Left cardiac atrium (tissue), 4 donors: ENCODE measurements at places on chromosomes 6 and 20. TPM values are rescaled to one million over a fixed set of nuclear protein-coding genes. Genes with fewer than 3 reads are reported as not detected.

- peak; percentile 44 for DNase-seq
Observed at GRCh38 chr6:26216359-26216885, 129.2 kb downstream of the HFE start.

BEND3 gene
- total RNA-seq = 2.0 TPM

GRCh38 chr6:73342174-73342573 lies 11.9 kb downstream of the DPPA5 start:
- DNase-seq = no peak

DNA sequence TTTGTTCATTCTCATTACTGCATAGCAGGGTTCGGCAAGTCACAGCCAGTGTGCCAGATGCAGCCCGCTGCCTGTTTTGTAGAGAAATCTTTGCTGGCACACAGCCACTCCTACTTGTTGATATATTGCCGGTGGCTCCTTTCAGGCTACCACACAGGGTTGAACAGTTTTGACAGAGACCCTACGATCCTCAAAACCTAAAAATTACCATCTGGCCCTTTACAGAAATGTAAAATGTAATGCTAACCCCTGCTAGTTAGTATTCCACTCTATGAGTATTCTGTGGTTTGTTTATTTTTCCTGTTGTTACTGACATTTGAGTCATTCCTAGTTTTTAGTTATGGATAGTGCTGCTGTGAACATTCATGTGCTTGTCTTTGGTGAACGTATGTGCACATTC lies 11.5 kb downstream of the DHX35 start:
- peak; percentile 48 for DNase-seq

SALL4 gene
- total RNA-seq = 0.09 TPM

TPBG gene
- total RNA-seq = 9.8 TPM

FRK gene
- total RNA-seq = 4.8 TPM

GPLD1 gene
- 1.9 TPM for total RNA-seq

GRCh38 chr20:3101737-3102574 lies 17.4 kb upstream of the AVP start:
- DNase-seq = no peak

DNA sequence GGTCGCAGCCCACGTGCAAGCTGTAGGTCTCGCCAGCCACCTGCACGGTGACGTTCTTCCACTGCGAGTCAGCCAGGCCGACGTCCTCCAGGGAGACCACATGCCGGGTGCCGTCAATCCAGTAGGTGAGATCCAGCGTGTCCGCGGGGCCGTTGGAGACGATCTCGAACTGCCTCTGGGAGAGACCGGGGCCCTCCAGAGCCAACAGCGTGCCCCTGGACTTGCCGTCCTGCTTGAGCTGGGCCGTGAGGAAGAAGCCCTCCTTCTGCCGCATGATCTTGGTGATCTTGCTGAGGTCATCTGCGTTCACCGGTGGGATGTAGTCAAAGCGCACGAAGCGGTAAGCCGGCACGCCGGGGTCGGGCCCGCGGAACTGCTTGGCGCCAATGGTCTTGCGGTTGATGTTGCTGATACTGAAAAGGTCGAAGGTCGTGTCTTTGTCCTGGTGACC lies 5.1 kb downstream of the THBS2 start:
- DNase-seq = no peak

TMEM244 gene
- total RNA-seq = not detected

SLC25A27 gene
- 16.2 TPM for total RNA-seq

DNA sequence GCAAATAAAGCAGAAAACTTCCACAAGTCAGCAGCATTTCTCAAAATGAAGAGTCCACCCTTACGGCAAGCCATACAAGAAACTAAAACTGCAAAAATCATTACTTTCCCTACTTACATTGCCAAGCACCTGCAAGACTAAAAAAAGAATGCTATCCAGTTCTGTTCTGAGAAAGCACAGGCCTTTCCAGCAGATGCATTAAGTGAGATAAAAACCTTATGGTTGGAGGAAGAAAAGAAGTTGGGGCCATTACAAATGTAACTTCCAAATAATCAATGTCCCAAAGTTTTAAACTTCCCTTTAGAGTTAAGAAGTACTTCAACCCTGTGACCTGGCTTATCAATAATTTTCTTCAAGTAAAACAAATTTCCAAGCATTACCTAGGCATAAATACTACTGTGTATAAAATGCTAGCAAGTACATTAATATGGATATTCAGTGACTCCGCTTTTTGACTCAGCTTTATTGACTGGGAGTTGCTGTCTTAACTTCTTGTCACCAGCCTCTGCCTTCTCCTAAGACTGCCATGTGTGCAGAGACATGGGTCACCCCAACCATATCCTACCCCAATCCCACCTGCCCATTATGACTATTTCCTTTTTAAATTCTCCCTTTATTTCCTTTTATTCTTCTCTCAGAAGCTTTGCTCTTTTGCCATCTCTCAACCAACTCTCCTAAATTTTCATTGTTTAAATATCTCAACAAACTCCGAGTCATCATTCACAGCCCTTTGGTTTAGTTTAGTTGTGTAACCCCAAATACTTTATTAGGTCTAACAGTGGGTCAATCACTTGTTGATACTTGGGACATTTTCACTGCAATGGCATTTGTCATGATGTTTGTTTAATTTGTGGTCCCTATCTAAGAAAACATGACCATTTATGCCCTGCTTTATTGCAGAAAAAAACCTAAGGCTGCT lies 49.7 kb downstream of the SLC22A23 start:
- DNase-seq = no peak

ADGB gene
- not detected for total RNA-seq

DNA sequence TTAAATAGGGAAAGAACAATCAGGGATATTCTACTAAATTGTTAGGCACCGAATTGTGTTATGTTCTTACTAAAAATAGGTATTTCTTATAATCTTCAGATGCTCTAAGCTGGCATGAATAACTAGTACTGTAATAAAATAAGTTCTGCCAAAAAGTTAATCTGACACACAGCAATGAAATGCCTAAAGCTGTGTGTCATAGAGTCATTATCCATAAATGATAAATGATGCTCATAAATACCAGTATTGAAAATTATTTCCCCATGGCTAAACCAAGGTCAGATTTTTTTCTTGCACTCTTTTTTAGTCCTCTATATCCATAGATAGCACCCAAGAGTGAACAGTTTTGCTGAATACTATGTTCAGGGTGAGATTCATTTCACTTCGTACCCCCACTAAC lies 11.7 kb upstream of the PRIM2 start:
- DNase-seq = no peak

FAM209B gene
- total RNA-seq = not detected

FERMT1 gene
- total RNA-seq = 1.1 TPM

GRCh38 chr6:12417191-12417590 lies 127.0 kb downstream of the EDN1 start:
- DNase-seq = no peak

GRCh38 chr20:47027042-47027441 lies 132.4 kb downstream of the EYA2 start:
- DNase-seq = no peak

SIGLEC1 gene
- 23.9 TPM for total RNA-seq

GRCh38 chr6:87164004-87164403 lies 8.6 kb downstream of the ZNF292 start:
- DNase-seq = no peak

GRCh38 chr6:52499026-52499425 lies 77.8 kb downstream of the TRAM2 start:
- DNase-seq = no peak

- DNase-seq = no peak
Observed at GRCh38 chr6:148212366-148212765, 130.3 kb upstream of the SASH1 start.

- DNase-seq = no peak
Observed at GRCh38 chr6:136092897-136093296, 157.2 kb downstream of the MTFR2 start.

GRCh38 chr6:28269492-28269891 lies 2.5 kb downstream of the ZSCAN26 start:
- DNase-seq = no peak

RHAG gene
- 0.60 TPM for total RNA-seq

TREM1 gene
- total RNA-seq = 3.0 TPM

POM121L2 gene
- not detected for total RNA-seq

- DNase-seq = no peak
Observed at GRCh38 chr6:23441808-23442461, 684.1 kb upstream of the NRSN1 start.

C6orf141 gene
- total RNA-seq = 0.35 TPM

GRCh38 chr6:105433723-105434122 lies 30.8 kb upstream of the PREP start:
- DNase-seq = no peak

GRCh38 chr6:125054331-125054730 lies 92.1 kb downstream of the RNF217 start:
- no peak for DNase-seq

DNA sequence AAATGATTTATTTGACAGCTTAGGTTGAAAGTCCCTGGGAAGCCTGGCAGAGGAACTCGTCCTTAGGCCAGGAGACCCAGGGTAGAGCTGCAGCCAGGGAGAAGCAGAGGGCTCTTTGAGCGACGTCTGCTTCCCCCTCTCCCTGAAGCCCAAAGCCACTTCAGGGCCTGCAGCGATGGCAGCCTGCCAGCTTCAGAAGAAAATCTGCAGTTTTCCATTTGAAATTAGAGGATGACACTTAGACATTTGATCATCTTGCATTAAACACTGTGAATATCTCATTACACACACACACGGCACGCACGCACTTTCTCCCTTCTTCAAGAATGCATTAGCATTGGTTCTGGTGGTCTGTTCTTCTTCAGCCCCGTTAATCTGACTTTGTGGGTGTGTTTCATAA lies 96.5 kb downstream of the PLEKHG1 start:
- DNase-seq = no peak

GRCh38 chr20:58839474-58839874 lies 11.2 kb downstream of the GNAS-AS1 start:
- DNase-seq = peak; percentile 53

BMP6 gene
- 13.4 TPM for total RNA-seq

DNA sequence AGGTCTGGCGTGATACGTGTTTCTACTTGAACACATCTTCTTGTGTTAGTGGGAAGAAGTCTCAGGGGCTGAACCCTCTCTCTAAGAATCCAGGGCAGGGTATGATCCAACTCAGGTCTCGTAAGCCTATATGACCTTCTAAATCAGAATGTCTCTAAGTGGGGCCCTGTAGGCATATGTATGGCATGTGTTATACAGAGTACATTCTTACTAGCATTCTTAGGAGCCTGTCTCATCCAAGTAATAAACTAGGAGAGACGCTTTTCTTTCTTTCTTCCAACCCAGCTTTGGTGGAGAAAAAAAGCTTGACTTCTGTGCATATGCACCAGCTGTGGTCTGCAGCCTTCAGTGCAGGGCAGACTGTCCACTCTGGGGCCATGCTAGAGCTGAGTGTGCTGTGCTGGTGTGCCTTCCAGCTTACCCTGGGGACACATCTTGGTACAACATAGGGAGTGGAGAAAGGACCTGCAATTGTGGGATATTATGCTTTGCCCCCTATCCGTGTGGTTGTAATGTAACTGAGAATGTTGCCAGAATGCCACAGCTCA lies 47.3 kb downstream of the L3MBTL3 start:
- no peak for DNase-seq
